ENCODE measurements at places on chromosomes 11 and 22. TPM values are rescaled to one million over a fixed set of nuclear protein-coding genes. Genes with fewer than 3 reads are reported as not detected.

Gene DDX10
- 23.4 TPM for total RNA-seq

GRCh38 chr22:49606562-49607290 lies 220.9 kb downstream of the BRD1 start:
- no peak for DNase-seq
- peaks cover 3% of the 10 kb centered on the region for H3K36me3 ChIP-seq
- no peak overlapping the region for H3K27ac ChIP-seq
- H3K27me3 ChIP-seq, result no peaks in the 10 kb centered on the region
- no peaks in the 10 kb centered on the region for H3K4me1 ChIP-seq

DNA sequence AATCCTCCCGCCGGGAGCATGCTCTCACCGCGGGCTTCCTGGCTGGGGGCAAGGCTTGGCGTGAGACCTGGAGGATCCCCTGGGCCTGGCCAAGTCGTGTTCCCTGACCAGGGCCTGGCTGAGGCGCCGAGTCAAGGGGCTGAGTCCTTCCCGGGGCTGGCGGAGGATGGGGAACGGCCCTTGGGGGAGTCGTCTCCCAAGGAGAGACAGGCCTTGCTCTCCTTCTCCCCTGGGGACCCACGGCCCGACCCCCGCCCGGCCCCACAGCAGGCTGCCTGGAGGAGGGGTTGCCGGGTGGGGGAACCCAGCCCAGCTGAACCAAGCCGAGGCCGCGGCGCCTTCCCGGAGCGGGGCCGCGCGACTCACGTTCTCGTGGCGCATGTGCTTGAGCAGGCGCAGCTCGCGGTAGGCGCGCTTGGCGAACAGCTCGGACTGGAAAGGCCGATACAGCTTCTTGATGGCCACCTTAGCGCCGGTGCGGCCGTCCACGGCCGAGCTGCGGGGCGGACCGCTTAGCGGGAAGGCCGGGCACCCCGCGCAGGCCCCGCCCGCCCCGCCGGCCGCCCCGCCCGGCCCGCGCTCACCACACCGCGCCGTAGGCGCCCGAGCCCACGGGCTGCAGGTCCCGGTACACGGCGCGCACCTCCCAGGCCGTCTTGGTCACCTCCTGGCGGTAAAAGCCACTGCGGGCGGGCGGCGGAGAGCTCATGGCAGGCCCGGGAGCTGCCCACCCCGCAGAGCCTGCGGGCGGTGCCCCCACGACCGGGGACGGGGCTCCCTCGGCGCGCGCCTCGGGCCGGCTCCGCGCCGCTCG lies 475 bp downstream of the MAPK12 start:
- DNase-seq, result no peak
- no peak overlapping the region for H3K4me3 ChIP-seq
- no peaks in the 10 kb centered on the region for H3K36me3 ChIP-seq

Gene GRAMD1B
- 8.8 TPM for total RNA-seq

DNA sequence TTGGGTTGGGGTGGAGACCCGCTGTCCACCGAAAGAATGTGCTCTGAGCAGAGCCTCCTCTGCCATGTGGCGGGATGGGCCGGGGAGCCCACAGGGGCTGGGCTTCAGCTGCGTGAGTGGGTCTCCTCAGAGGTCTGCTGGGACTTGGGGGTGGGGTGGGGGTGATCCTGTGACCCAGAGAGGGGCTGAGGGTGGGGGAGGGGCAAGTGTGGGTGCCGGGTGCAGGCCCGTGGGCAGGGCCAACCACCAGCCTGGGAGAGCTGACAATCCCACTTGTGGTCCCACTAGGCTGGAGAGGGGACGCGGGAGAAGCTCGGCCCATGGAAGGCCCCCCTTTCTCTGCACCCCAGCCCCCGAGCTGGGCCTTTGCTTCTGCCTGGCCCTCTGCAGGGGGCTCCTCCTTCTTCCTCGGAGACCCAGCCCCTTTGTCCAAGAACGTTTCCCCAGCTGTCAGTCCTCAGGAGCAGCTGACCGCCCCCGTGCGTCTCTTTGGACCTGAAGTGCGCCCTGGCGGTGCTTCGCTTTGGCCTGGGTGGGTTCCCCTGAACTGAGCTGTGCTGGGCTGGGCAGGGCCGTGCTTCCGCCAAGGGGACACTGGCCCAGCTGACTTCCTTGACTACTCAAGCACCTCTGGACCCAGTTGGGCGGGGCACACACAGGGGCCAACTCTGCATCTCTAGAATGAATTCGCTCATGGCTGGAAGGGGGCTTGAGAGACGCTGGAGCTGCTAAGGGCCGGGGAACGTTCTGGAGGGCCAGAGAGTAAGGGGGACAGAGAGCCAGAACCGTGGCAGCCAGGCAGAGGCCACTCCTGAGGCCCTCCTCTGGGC lies 30.2 kb downstream of the OSBPL5 start:
- DNase-seq, result no peak
- peaks cover 94% of the 10 kb centered on the region for H3K4me1 ChIP-seq
- H3K27ac ChIP-seq, result peak overlapping the region; percentile 61

- H3K36me3 ChIP-seq, result no peaks in the 10 kb centered on the region
- H3K4me1 ChIP-seq, result no peaks in the 10 kb centered on the region
- H3K27me3 ChIP-seq, result no peaks in the 10 kb centered on the region
- H3K27ac ChIP-seq, result no peak overlapping the region
- no peak overlapping the region for H3K4me3 ChIP-seq
Observed at GRCh38 chr11:134459246-134460061, 47.4 kb upstream of the B3GAT1 start.

- peaks cover 21% of the 10 kb centered on the region for H3K36me3 ChIP-seq
- H3K4me3 ChIP-seq, result peak overlapping the region; percentile 46
- DNase-seq, result peak; percentile 60
- peaks cover 46% of the 10 kb centered on the region for H3K4me1 ChIP-seq
Observed at GRCh38 chr11:72225411-72225951, 914 bp downstream of the INPPL1 start.

Gene PPFIBP2
- 23.1 TPM for total RNA-seq

- H3K27me3 ChIP-seq, result peaks cover 4% of the 10 kb centered on the region
- no peaks in the 10 kb centered on the region for H3K36me3 ChIP-seq
- no peak overlapping the region for H3K27ac ChIP-seq
- DNase-seq, result no peak
Observed at GRCh38 chr11:35520376-35520775, 5.0 kb downstream of the PAMR1 start.

Gene TECTA
- 0.57 TPM for total RNA-seq

Gene SLC6A5
- not detected for total RNA-seq

DNA sequence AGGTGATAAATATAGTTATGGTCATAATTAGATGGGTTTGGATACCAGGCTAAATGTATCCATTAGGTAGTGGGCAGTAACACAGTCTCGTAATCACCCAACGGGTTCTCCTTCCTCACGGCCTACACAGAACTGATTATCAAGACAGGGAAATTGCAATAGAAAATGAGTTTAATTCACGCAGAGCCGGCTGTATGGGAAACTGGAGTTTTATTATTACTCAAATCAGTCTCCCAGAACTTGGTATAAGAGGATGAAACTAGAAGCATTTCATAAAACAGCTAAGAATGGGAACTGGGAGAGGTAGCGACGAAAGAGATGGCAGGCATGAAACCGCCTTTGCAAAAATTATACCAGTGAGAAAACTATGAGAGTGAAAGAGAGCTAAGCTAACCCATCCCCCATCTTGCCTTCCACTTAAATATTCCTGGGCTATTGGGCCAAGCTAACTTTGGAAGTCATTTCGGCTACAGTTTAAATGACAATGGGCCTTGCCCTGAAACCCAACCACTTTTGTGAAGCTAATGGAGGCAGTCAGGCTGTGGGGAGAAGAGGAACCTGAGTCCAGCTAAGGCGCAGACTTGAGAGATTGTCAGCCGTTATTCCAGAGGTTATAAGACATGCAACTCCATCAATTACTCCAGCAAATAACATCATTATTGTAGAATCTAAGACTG lies 29.6 kb downstream of the CTSC start:
- peaks cover 74% of the 10 kb centered on the region for H3K36me3 ChIP-seq
- no peak overlapping the region for H3K4me3 ChIP-seq
- H3K27ac ChIP-seq, result no peak overlapping the region
- no peak for DNase-seq
- peaks cover 22% of the 10 kb centered on the region for H3K4me1 ChIP-seq

DNA sequence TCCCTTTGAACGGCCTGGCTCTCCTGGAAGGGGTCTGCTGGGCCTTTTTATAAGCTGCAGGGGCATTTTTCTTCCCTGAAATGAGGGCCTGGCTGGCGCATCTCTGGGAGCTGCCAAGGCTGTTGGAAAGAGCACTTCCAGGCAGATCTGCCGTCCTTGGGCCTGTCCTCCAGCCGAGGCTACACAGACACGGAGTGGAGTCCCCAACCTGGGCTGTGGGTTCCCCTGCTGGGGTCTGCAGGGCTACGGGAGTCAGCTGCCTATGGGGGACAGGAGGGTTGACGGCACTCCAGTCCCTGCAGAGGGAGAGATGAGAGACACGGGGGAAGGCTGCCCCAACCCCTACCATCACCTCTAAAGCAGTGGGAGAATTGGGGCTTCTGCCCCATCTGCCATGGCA lies 606.6 kb downstream of the TBC1D22A start:
- no peak for DNase-seq
- no peaks in the 10 kb centered on the region for H3K36me3 ChIP-seq
- H3K27ac ChIP-seq, result no peak overlapping the region
- no peaks in the 10 kb centered on the region for H3K4me1 ChIP-seq

GRCh38 chr11:66317723-66318599 lies 1.1 kb upstream of the CD248 start:
- H3K27ac ChIP-seq, result peak overlapping the region; percentile 67
- no peak overlapping the region for H3K4me3 ChIP-seq
- H3K36me3 ChIP-seq, result no peaks in the 10 kb centered on the region
- H3K4me1 ChIP-seq, result peaks cover 32% of the 10 kb centered on the region
- DNase-seq, result peak; percentile 90
- no peaks in the 10 kb centered on the region for H3K27me3 ChIP-seq

DNA sequence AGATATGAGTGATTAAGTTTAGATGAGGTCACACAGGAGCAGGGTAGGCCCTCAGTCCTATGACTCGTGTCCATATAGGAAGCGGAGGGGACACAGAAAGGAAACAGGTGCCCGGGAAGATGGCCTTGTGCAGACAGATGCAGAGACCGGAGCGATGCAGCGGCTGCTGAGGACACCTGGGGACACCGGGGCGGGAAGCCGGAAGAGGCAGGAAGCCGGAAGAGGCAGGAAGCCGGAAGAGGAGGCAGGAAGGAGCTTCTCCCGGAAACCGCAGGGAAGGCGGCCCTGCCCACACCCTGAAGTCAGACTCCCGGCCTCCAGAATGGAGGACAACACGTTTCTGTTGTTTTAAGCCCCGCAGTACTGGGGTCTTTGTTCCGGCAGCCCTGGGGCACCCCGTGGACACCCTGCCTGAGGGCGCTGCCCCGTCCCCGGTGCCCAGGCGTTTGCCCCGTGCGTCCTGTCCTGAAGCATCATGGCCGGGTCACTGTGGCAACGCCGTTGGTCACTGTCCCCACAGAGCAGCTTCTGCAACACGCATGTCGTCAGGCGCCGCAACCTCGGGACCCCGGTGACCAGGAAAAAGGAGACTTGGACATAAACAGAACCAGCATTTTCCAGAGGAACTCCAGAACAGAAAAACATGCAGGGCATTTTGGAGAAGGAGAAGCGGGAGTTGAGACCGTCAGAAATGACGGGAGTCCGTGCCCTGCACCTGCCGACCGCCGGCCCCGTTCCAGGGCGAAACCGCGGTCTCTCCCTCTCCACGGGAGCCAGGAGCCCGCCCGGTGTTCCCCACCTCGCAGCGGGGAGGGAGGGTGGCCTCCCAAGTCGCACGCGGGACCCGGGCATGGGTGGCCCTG lies 103.4 kb downstream of the BRD1 start:
- peak overlapping the region; percentile 47 for H3K4me3 ChIP-seq
- no peaks in the 10 kb centered on the region for H3K36me3 ChIP-seq
- H3K27me3 ChIP-seq, result peaks cover 22% of the 10 kb centered on the region
- peak overlapping the region; percentile 5 for H3K27ac ChIP-seq
- DNase-seq, result peak; percentile 57

Gene DBX1
- not detected for total RNA-seq

Gene ARHGAP32
- total RNA-seq, result 2.7 TPM

- no peak overlapping the region for H3K4me3 ChIP-seq
- H3K36me3 ChIP-seq, result no peaks in the 10 kb centered on the region
- no peak overlapping the region for H3K27ac ChIP-seq
- DNase-seq, result no peak
- no peaks in the 10 kb centered on the region for H3K27me3 ChIP-seq
Observed at GRCh38 chr11:2909133-2909902, 19.9 kb downstream of the PHLDA2 start.

Gene CCDC88B
- total RNA-seq, result 272 TPM

DNA sequence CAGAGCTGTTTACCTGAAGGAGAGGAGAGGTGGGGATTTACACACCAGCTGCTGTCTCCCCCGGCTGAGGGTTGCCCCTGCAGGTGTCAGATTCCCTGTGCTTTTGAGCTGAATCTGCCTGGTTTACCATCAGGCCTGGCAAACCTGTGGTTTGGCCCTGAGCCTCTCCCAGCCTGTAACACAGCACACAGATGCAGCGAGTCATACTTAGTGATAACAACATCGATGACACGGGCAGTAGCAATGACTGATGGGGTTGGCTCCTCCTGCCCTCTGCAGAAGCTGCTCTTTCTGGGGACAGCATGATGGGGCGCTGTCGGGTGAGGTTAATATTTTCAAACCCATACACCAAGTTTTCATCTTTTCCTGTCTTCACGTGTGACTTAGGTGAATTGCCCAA lies 380.0 kb upstream of the B3GAT1 start:
- no peaks in the 10 kb centered on the region for H3K36me3 ChIP-seq
- H3K27me3 ChIP-seq, result no peaks in the 10 kb centered on the region
- H3K27ac ChIP-seq, result no peak overlapping the region
- DNase-seq, result no peak
- no peaks in the 10 kb centered on the region for H3K4me1 ChIP-seq
- H3K4me3 ChIP-seq, result no peak overlapping the region

DNA sequence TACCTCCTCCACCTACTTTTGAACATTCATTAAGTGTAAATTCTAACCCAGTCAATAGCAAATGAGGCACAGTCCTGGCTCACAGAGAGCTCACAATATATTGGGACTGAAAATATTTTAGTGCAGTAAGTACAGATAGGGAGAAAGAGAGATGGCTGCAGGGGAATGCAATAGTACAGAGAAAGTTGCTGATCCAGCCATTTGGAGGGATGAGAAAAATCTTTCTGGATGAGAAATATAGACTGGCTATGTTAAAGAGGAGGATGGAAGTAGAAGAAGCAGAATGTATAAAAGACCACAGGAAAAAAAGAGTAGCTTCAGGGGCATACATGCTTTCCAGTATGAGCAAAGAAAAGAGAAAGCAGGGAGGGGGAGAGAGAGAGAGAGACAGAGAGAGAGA lies 3.6 kb upstream of the OR52B6 start:
- no peaks in the 10 kb centered on the region for H3K4me1 ChIP-seq
- no peak overlapping the region for H3K4me3 ChIP-seq
- DNase-seq, result no peak
- no peaks in the 10 kb centered on the region for H3K36me3 ChIP-seq

- no peak overlapping the region for H3K27ac ChIP-seq
- DNase-seq, result no peak
- H3K27me3 ChIP-seq, result no peaks in the 10 kb centered on the region
- no peaks in the 10 kb centered on the region for H3K4me1 ChIP-seq
- H3K4me3 ChIP-seq, result no peak overlapping the region
- no peaks in the 10 kb centered on the region for H3K36me3 ChIP-seq
Observed at GRCh38 chr11:134949121-134950090, 537.4 kb upstream of the B3GAT1 start.

GRCh38 chr11:16776711-16777612 lies 38.5 kb downstream of the C11orf58 start:
- no peak overlapping the region for H3K4me3 ChIP-seq
- H3K36me3 ChIP-seq, result no peaks in the 10 kb centered on the region
- H3K4me1 ChIP-seq, result no peaks in the 10 kb centered on the region
- H3K27ac ChIP-seq, result no peak overlapping the region

Gene CAPN5
- total RNA-seq, result 34.3 TPM

GRCh38 chr22:29524442-29525191 lies 28.9 kb downstream of the THOC5 start:
- no peak overlapping the region for H3K27ac ChIP-seq
- H3K27me3 ChIP-seq, result no peaks in the 10 kb centered on the region
- DNase-seq, result peak; percentile 40
- peaks cover 79% of the 10 kb centered on the region for H3K36me3 ChIP-seq
- H3K4me1 ChIP-seq, result no peaks in the 10 kb centered on the region
